PC-9 (cell line): ENCODE measurements at places on chromosomes 4 and X. TPM values are rescaled to one million over a fixed set of nuclear protein-coding genes. Genes with fewer than 3 reads are reported as not detected.

The FAM47E gene
- 2.2 and 2.5 TPM in 2 replicates for total RNA-seq

The VCX gene
- 0.57 and 1.5 TPM in 2 replicates for total RNA-seq

The MAGED4 gene
- not detected in 2 replicates for total RNA-seq

The MAGEA8 gene
- total RNA-seq, result not detected in 2 replicates

The TBX22 gene
- total RNA-seq, result not detected in 2 replicates

The SLC7A11 gene
- total RNA-seq, result 110 and 187 TPM in 2 replicates
